ENCODE measurements at places on chromosomes 6 and 20.

DNA sequence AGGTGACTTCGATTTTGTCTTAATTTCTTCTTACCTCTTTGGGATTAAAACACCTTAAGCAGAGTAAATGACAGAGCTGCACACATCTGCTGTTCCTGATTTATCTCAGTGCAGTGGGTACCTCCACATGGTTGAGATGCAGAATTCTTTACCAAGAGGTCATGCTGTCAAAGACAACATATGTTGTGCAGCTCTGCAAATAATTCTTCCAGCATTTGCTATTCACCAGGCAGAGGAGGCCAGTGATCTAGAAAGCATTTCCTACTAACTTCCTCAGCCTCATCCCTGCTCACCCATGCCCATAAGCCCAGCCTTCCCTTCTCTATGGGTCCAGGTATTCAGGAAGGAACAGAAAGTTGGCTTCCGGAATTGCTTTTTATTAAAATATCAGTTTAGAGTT is 109.3 kb downstream of the THBS2 start:
- DNase-seq: no peak

DNA sequence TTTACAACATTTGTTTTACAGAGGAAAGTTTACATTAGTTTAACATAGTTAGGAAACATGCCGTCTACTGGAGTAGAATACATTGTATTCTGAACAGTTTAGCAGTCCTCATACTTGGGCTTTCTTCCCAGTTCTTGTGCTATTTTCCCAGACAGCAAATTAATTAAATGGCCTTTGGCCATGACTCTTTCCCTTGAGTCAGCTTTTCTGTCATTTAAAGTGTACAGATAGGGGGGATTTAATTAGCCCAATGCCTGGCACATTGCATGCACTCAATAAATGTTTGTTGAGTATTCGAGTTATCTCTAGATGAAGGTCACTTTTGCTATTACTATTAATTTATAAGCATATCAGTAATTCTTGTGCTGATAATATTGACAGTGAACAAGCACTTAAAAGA is 1.6 kb downstream of the TMEM244 start:
- no peak for DNase-seq

GRCh38 chr6:160974304-160974771 is 17.2 kb upstream of the MAP3K4 start:
- DNase-seq: no peak

- no peak for DNase-seq
Observed at GRCh38 chr6:14053811-14054210, 63.8 kb upstream of the CD83 start.

- DNase-seq: peak; percentile 7
Observed at GRCh38 chr6:41271901-41272395, 14.5 kb downstream of the TREM1 start.

- DNase-seq: no peak
Observed at GRCh38 chr6:149218915-149219314, 98.6 kb upstream of the TAB2 start.

DNA sequence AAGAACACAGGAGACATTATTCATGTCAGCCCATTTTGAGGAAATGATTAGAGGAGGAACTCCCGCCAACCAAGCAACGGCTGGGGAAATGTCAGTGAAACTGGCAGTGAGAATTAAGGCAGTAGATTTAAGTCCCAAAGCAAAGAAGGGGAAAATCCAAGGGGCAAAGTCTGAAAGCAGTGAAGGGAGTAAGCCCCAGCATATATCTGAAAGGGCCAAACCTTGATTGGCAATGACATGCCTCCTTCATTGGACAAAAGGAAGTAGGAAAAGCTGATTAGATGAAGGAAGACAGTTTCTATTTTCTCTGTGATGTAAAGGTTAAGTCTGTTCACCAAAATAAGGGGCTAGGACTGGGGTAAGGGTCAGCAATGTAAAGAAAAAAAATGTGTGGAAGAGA is 190.3 kb downstream of the RNF144B start:
- no peak for DNase-seq

DNA sequence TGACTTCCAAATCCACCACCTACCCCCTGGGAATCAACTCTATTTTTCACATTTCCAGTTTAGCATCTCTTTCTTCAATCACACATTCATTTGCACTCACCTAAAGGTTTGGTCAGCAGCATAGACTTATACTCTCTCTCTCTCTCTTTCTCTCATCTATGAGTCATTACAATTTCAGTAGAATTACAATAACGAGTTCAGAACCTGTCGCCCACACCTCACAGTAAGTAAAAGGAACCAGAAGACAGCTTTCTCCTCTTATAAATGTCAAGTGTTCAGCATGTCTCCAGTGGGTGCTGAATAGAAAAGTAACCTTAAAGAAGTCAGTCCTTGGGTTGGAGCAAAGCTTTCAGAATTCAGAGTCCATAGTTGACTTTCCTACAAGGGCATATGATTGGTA is 1.1 kb upstream of the PHACTR1 start:
- no peak for DNase-seq

- DNase-seq: no peak
Observed at GRCh38 chr6:30497714-30498113, 8.4 kb downstream of the HLA-E start.

DNA sequence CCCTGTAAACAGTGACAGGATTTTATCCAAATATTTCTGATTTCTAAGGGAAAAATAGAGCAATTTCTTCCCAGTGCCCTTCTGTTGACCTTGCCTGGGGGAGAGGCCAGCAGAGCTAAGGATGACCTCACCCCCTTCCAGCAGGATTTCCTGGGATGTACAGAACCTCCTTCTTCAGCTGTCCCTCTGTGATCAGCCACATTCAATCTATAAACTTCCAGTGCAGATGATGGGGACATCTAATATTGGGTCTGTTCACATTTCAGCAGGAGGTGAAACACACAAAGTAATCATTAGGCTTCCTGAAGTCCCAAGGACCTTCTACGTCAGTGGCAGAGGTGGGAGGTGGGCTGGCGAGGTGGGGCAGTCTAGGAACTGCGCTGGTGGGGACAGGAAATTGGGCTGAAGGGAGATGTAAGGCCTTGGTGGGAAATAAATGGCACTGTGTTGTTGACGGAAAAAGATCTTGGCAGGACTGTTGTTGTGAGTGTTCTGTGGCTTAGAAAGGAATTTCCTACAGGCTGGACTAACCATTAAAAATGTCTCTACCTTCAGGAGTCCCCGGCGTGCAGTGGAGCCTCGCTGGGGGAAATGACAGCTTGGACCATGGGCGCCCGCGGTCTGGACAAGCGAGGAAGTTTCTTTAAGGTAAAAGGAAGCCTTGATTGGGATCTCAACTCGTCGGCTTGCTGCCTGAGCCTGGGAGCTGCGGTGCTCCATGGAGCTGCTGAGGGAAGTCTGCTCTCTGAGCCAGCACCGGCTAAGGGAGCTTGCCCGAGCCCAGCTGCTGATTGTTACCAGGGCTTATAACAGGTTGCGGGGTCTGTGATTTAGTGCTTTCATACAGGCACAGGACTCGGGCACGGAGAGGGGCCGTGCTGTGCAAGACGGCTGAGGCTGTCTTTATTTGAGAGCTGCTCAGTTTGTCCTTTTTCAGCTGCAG is 127.9 kb upstream of the NAA20 start:
- DNase-seq: peak; percentile 28

DNA sequence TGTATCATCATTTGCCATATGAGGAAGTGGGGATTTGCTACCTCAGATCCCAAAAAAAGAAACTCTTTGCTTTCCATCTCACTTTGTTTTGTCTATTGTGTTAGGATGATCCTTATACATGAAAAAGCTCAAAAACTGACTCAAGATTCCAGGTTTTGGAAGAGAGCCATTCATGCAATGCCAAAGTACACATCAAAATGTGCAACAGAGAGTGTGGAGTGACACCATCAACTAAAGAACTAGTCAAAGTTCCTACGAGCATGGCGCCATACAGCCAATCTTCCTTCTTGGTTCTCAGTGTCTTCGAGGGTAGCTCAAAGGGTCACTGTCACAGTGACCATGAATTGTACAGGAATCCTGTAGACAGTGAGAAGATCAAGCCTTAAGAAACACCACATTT is 255.8 kb upstream of the SASH1 start:
- DNase-seq: no peak

- DNase-seq: no peak
Observed at GRCh38 chr20:47704746-47705496, 80.4 kb downstream of the SULF2 start.

- no peak for DNase-seq
Observed at GRCh38 chr20:41938353-41938752, 320.2 kb upstream of the CHD6 start.

DNA sequence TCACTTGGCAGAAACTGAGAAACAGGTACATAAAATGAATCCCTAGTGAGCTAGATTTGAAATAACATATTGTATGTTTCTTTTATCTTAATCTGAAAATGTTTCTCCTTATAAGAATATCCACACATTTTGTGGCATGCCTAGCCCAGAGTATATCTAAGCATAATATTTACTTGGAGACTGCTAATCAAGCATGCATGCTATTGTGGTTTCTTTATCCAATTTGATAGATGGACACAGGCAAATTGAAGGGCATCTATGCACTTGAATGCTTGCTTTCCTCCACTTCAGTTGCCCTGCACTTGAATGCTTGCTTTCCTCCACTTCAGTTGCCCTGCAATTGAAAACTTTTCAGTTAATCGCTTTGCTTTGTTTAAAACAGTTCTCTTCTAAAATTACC is 729.8 kb downstream of the TBC1D32 start:
- DNase-seq: no peak

DNA sequence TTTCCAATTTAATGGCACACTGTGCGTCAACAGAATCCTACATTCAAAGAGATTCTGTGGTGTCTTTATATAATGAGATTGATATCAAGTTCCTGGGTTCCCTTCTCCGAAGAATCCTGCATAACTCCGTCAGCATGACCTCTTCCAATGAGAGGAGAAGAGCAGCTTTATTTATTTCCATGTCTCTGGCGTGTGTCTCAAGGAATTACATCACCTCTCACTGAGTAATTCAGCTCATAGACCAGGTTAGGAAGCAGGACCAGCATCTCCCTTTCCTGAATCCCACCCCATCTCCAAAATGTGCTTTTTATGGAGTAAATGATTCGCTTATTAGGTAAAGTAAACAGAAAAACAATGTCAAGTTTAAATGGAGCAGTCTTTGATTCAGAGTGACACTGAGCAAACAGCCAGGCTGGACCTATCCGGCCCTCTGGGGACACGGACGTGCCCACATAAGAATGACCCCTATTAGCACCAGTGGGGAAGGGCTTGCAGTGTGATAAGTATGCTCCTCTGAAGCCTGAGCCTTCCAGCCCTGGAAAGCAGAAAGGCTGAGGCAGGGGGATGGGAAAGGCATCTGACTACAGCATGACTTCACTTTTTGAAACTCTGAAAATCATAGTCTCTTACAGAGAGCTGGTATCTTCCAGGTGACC is 165.2 kb downstream of the CLIC5 start:
- DNase-seq: no peak

- DNase-seq: no peak
Observed at GRCh38 chr6:156545931-156546330, 231.2 kb upstream of the ARID1B start.

DNA sequence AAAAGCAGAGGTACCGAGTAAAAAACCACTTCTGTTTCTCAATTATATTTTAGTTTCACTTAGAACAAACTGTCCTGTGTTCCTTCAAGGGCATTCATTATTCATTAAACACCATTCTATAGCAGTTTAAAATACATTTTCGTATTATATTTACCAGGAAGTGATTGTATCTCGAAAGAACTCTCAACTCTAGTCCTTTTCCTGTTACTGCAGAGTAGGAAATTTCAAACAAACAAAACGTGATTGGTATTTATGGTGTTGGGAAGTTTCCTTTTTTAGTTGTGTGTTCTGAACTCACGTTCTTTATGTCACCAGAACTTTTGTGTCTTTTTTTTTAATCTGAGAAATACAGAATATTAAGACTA is 139.5 kb upstream of the BTBD3 start:
- no peak for DNase-seq

DNA sequence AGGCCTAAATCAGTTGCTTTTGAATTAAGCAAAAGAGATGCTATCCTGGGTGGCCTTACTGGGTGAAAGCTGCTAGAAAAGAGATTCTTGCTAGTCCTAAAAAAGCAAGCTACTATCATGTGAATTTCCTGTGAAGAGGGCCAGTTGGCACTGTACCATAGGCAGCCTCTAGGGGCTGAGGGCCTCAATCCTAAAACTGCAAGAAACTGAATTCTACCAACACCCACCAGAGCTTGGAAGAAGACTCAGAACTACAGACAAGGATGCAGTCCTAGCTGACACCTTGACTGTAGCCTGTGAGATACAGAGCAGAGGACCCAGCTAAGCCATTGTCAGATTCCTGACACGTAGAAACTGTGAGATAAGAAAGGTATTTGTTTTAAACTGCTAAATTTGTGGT is 24.5 kb downstream of the CLIC5 start:
- DNase-seq: no peak

- DNase-seq: no peak
Observed at GRCh38 chr6:125217369-125217768, 63.8 kb downstream of the TPD52L1 start.

- DNase-seq: no peak
Observed at GRCh38 chr20:2978519-2978918, 64.9 kb upstream of the GNRH2 start.

DNA sequence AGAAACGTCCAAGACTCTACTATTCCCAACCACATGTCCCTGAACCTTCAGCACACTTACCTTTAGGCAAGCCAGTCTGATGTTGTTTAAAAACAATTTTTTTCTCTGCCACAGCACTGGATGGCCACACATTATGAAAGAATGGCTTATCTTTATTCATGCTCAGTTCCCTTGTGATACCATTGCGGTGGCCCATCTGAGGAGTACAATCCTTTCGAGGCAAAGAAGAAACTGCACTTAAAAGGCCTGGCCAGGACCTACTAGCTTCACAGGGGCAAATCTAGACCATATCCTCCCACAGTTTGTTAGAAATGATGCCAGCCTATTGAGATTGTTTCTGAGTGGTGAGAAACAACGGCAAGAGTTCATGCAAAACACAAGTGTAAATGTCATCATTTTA is 88.4 kb upstream of the PLEKHG1 start:
- DNase-seq: no peak

GRCh38 chr6:68641172-68641571 is 6.1 kb downstream of the ADGRB3 start:
- DNase-seq: no peak

DNA sequence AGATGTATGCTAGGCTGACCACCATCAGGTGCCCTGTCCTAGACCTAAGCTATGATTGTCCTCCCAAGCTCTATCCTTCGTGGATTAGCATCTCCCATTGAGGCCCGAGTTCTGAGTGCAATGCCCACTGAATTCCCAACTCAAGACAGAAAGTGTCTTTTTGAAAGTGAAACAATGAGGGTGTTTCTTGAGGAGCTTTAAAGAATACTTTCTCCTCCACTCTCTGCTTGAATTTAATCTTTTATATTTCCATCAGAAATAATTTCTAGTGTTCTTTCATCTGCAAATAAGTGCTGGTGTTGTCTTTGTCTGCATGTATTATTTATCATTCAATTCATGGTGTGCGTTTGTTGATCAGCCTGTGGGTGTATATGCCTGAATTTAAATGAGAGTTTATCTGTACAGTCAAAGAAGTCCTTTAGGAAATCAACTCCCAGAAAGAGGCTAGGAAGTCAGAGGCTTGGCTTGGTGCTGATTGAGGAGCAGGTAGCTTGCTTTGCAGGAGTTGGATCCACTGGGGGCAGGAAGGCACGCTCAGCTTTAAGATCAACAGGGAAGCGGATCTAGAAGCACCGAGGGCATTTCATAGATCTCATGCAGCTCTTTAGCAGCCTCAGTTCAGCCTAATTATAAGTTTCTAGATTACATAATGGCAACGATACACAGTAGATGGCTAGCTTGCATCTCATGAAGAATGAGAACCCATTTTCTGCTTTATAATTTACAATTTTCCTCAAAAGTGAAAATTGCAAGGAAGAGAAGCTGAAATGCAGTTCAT is 36.0 kb upstream of the CCN6 start:
- no peak for DNase-seq
